ENCODE measurements at places on chromosomes 1 and 21.

DNA sequence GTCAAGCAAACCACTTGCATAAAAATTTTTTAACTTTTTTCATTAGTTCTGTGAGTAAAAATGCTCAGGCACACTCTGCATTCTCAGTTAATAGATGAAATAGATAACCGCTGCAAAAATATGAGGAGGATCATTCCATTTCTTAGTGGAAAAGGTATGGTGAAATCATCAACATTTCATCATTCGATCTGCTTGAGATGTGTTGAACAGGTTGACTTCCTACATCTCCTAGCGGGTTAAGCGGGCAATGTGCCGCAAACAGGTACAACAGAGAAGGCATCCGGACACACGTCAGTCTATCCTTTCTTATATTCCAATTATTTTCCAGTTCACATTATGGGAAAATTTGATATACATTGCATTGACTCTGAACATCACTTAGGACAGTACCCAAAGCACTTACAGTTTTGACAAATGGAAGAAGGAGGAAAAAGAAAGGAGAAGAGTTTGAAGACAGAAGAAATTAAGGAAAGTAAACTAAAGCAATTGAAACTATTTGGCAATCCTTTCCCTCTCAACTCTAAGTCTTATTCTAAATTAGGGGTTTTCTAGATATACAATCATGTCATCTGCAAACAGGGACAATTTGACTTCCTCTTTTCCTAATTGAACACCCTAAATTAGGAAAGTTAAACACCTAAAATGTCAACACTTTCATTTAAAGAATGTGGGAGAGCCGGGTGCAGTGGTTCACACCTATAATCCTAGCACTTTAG is 33.5 kb downstream of the NIBAN1 start:
- DNase-seq = no peak

- DNase-seq = no peak
These were observed 31.8 kb downstream of the SDCCAG8 start for GRCh38 chr1:243287652-243288051.

DNA sequence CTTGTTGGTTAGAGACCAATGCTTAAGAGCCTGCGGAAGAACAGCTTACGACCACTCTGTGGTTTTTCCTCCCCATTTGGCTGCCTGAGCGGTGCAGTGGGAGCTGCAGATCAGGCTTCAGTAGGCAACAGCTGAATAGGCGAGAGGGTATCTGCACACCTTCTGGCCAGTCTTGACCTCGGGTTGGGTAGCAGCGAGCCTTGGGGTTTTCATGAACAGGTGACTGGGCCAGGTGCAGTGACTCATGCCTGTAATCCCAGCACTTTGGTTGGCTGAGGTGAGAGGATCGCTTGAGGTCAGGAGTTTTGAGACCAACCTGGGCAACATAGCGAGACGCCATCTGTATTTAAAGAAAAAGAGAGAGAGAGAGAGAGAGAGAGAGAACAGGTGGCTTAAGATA is 41.0 kb downstream of the NENF start:
- no peak for DNase-seq

DNA sequence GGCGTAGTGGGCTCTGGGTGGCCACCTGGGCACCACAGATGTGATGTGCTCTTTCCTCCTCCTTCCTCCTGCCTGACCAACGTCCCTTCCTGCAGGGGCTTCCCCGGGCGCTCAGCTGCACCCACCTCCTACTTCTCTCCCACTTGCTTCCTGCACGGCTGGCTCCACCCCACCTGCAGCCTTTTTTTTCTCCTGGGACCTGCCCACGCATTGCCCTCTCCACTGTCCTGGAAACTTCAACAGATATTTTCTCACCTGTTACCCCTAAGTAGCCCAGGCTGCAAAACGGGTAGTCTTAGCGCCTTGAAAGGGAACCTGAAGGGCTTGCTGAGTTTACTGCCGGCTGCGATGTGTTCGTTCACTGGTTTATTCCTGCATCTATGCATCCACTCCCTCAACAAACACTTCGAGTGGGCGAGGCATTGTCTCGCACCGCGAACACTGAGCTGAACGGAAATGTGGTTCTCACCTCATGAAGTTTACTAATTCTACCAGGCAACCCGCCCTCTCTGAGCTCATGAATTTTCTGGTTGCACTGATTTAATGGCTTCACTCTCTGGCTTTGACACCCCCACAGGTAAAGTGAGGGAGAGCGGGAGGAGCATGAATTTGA is 23.6 kb downstream of the ZBTB18 start:
- peak; percentile 71 for DNase-seq

DNA sequence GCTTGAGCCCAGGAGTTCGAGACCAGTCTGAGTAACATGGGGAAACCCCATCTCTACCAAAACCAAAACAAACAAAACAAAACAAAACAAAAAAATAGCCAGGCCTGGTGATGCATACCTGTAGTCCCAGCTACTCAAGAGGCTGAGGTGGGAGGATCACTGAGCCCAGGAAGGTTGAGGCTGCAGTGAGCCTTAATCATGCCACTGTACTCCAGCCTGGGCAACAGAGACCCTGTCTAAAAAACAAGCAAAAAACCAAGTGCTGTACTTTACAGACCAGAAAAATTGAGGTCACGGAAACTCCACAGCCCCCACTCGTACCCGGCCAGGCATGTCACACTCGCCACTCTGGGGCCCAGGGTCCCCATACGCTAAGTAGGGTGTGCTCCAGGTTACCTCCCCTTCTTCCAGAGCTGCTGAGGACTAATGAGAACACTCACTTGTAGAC is 22.9 kb downstream of the ATP2B4 start:
- DNase-seq = peak; percentile 78

- peak; percentile 30 for DNase-seq
These were observed 38.9 kb downstream of the CCDC18 start for GRCh38 chr1:93219443-93219842.

- no peak for DNase-seq
These were observed 34.8 kb downstream of the ZMYND12 start for GRCh38 chr1:42420911-42421585.

GRCh38 chr1:230641346-230641745 is 935 bp upstream of the COG2 start:
- DNase-seq = no peak
